ENCODE measurements at places on chromosomes 7 and 10.

DNA sequence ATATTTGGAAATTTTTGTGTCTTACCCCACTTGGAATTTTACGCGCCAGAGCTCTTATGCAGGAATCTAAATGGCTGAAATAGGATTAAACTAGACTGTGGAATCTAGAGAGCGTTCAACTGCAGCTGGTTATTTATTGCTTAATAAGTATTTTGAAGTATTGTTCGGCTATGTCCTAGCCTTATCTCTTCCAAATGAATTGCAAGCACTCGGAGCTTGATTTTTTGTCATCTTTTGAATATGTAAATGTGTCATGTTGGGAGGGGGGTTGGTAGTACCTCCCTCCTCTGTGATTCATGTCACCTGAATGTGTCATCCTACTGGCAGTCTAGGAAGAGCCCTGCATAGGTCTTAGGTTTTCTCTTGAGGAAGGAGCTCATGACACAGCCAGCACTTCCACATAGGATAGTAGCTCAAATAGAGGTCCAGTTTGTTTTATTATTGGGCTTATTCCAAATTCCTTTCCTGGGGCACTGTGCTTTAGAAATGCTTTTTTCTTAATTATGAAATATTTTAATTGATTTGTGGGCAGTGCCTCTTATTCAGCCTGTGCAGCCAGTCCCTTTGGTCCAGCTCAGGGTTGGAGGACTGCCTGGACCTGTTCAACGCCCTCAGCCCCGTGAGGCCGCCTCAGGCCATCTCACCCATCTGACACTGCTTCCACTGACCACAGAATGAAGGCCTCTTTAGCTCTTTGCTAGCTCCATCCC lies 22.5 kb upstream of the TRIL start:
- DNase-seq, result no peak

DNA sequence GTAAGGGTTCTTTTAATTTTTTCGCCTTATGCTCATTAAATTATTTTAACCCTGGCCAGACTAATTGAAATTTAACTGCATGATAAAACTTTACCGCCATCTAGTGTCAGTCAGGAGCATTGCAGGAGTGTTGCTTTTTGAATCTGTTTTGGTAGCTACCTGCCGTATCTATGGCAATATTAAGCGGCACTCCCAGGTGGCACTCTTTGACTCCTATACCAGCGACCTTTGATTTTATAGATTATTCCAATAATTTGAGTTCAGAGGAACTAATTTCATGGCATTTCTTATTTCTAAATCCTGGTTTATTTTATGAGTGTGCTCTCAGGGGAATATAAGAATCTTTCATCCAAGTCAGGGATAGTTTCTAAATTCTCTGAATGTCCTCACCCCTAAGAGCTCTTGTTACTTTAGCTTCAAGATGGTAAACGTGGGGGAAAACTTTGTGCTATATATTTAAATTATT lies 198.9 kb downstream of the REEP3 start:
- peak; percentile 56 for DNase-seq

GRCh38 chr10:44992070-44992731 lies 8.5 kb upstream of the ZNF22 start:
- DNase-seq, result no peak

- DNase-seq, result no peak
Observed at GRCh38 chr7:135074531-135074930, 73.3 kb upstream of the TMEM140 start.

- no peak for DNase-seq
Observed at GRCh38 chr7:101299511-101300464, 21.8 kb downstream of the IFT22 start.

GRCh38 chr10:47031901-47032465 lies 120.8 kb downstream of the PTPN20 start:
- no peak for DNase-seq

DNA sequence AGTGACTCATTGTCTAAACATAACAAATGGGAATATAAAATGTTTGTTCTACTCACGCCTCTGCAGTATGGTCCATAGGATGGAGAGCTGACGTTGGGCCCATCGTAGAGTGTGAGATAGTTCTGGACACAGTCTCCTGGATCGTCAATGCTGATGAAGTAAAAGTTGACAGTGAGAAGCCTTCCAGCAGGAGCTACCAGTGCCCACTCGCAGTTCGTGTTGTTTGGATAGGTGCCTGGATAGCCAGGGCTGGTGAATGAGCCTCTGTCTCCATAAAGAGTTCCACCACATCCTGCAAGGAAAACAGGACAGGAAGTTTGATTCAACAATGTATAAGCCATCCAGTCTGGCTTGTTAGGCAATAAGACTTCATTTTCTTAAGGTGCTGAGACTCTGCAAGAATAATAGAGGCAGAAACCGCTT lies 79.6 kb downstream of the OR13A1 start:
- DNase-seq, result no peak

DNA sequence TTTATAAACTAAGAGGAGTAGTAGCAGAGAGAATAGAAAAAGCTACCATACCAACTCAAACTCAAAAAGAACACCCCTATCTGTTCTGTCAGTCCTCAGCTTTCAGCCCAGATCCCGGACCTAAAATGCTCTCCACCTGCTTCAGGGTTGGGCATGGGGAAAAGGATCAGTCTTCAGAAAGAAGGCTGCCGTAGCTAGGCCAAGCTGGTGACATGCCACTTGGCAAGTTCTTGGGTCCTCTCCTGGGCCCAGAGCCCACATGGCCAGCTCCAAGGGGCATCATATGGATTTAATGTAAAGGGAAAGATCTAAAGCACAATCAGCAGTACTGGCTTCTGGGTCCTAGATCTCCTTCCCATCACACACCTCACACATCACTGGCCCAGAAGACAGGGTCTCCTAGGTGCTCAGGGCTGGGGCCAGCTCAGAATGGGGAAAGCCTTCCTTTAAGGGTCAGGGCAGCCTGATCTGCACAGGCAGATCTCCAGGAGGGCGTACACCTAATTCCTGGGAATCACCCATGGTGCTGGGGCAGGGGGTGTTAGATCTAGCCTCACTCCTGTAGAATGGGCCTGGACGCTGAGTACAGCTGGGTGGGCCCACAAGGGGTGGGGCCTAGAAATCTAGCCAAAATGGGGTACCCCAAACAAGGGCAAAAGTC lies 2.5 kb downstream of the VAX1 start:
- no peak for DNase-seq

- DNase-seq, result no peak
Observed at GRCh38 chr10:8056871-8057331, 2.4 kb downstream of the GATA3 start.

GRCh38 chr7:54810401-54810800 lies 51.4 kb upstream of the SEC61G start:
- DNase-seq, result no peak

GRCh38 chr7:9945857-9946256 lies 1027.8 kb upstream of the PHF14 start:
- no peak for DNase-seq

GRCh38 chr10:46255801-46256747 lies 30.7 kb upstream of the ANTXRL start:
- peak; percentile 34 for DNase-seq

DNA sequence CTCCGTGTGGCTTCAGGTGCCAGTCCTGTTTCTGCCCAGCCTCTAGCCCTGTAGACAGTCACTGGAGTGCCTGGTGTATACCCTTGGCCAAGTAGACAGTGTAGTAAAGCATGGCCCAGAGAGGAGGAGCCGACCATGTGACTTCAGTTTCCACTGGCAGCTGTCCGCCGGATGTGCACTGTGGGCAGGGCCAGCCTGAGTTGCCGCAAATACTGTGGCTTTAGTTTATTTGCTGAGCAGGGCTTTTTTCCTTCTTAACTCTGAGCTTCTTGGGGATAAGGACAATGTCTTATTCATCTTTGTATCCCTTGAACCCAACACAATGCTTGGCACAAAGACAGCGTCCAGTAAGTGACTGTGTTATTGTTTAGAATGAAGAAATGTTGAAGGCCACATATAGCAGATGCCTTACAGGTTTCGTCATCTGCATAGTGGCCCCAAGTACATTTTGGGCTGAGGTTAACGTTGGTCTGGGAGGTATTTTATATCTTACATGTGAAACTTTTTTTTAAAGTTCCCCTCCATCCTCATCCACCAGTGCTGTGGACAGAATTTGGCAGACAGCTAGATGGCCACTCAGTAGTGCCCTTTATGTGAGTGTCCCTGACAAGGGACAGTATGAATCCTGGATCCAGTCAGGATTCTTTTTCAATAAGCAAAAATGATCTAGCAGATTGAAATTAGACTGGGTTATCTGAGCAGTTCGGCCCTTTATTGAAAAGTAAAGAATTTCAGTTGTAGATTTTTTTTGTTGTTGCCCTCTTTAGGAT lies 40.6 kb downstream of the CYP17A1 start:
- no peak for DNase-seq

- DNase-seq, result no peak
Observed at GRCh38 chr7:133796782-133797745, 330.1 kb upstream of the LRGUK start.

GRCh38 chr10:96596422-96597407 lies 9.9 kb upstream of the TM9SF3 start:
- no peak for DNase-seq

DNA sequence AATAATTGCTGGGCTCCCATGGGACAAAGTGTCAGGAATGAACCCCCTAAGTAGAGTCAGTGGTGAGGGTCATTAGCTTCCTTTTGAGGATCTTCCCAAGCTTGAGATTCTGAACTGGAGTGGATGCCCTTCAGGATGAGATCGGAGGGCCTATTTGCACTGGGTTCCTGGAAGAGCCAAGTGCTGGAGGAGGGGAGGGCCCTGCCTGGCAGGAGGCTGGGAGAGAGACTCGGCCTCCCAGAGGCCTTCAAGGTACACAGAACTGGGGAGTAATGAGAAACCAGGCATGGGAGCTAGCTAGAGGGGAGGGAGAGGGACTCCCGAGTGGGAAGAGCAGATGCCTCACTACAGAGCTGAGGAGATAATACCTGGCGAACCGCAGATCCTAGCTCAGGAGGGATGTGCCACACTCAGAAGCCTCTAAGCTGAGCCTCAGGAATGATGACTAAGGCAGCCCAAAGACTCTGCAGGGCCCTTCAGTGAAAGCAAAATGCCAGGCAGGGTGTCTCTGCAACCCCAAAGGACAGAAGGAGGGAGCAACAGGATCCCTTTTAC lies 9.4 kb downstream of the PDAP1 start:
- DNase-seq, result no peak

GRCh38 chr7:70574970-70575799 lies 556.8 kb upstream of the GALNT17 start:
- peak; percentile 50 for DNase-seq

GRCh38 chr7:69243016-69243415 lies 355.3 kb upstream of the AUTS2 start:
- DNase-seq, result no peak

GRCh38 chr7:33757563-33758165 lies 147.7 kb upstream of the BMPER start:
- DNase-seq, result peak; percentile 55

- no peak for DNase-seq
Observed at GRCh38 chr7:91135703-91136430, 128.4 kb upstream of the FZD1 start.

DNA sequence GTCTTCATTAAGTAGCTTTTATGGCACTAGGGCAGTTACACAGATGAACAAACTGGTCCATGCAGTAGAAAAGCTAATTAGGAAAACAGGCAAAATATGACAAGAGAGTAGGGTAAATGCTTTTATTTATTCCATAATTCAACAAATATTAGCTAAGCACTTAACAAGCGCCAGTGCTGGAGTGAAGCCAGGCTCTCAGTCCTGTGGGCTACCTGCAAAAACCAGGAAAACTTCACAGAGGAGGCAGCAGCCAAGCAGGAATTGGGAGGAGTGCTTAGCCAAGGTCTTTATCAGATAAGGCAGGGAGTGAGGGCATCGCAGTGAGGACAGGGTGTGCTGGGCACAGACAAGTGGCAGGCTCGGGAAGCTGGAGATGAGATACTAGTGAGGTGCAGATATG lies 4.9 kb upstream of the KAT6B start:
- DNase-seq, result no peak

DNA sequence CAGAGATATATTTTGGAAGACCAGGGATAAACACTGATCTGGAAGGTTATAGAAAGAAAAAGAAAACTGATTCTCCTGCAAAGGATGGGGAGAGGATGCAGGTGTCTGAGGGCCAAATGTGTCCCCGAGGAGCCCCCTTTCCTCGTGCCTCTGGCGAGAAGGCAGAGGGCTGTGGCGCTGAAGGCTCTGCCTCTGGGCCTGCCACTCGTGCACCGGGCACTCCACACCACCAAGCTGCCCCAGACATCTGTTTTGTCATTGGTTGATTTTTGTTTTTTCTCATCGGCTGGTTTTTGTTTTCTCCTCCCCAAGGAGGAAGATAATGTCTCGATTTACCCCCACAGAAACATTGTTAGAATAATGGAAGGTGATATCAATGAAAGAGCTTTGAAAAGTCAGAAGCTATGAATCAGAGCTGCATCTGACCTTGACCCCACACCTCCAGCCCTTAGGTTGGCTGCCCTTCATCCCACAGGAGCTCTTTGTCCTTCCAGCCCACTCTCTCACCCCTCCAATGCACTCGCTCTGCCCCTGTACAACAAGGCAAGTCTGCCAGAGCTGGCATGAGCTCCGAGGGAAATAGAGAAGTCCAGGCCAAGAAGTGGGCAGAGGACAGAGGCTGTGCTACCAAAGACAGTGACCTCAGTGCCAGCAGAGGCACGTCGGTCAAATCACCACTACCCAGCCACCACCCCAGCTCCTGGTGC lies 124.8 kb downstream of the TCERG1L start:
- no peak for DNase-seq

DNA sequence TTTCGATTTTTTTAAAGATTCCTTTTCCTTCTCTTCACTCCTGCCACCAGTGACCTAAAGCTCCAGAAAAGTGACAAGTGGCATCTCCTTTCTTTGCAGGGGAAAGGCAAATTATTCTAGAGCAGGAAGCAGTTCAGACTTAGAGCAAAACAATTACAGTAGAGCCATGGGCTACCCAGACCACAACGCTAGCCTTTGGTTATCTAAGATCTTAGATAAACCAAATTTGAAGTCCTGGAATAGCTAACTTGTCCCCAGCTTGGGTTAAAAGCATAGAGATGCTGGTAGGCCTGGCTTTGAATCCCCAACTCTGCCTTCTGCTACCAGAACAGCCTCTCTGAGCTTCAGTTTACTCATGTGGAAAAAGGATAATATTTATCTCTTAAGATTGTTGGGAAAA lies 38.4 kb downstream of the LGI1 start:
- DNase-seq, result no peak

- DNase-seq, result no peak
Observed at GRCh38 chr7:133545618-133546017, 292.7 kb downstream of the EXOC4 start.

GRCh38 chr10:12690525-12691126 lies 310.9 kb downstream of the CCDC3 start:
- no peak for DNase-seq

Measured in RCC 7860 (cell line).